MV-4-11 (cell line): ENCODE measurements at places on chromosomes 16 and 17.

- DNase-seq, result peak; percentile 70
These were observed 7.3 kb upstream of the VEZF1 start for GRCh38 chr17:57995076-57995956.

GRCh38 chr17:82400830-82401229 lies 17.3 kb upstream of the HEXD start:
- DNase-seq, result peak; percentile 92

DNA sequence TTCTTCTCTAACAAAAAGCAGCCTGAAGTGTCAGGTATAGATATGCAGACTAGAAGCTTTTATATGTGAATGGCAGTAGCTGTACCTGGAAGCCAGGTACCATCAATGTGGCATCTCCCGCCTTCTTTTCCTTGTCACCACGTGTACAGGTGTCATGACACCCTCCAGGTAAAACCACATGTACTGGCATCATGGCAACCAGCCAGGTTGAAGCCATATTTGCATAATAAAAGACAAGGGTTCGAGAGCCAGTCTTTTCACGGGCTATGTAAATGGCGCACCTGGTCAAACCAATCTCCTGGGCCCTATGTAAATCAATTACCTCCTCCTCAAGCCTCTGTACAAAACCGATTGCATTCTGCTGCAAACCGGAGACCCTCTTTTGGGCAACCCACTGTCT lies 541.3 kb downstream of the CDH11 start:
- no peak for DNase-seq

DNA sequence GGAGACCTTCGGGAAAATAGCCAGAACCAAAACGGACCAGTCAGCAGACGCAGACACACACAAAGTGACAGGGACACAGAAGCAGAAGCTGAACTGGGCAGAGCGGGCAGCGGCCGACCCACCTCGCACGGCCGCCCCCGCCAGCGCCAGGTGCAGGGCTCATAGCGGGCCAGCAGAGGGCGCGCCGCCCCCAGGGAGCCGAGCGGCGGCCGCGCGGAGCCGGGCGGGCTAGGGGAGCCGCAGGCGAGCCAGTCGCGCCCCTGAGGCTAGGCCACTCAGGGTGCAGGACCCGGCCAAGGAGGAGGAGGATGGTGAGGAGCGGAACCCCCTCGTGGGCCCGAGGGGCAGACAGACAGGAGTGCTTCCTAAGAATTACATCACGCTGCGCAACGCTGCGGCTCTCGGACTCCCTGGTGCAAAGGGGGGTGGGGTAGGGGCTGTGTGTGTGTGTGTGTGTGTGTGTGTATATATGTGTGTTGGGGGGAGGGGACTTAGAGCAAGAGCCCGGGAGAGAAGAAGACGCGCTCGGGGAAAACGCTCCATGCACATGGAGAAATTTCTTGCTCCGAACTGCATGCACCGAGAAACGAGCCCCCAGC lies 913 bp upstream of the NOG start:
- peak; percentile 4 for DNase-seq

DNA sequence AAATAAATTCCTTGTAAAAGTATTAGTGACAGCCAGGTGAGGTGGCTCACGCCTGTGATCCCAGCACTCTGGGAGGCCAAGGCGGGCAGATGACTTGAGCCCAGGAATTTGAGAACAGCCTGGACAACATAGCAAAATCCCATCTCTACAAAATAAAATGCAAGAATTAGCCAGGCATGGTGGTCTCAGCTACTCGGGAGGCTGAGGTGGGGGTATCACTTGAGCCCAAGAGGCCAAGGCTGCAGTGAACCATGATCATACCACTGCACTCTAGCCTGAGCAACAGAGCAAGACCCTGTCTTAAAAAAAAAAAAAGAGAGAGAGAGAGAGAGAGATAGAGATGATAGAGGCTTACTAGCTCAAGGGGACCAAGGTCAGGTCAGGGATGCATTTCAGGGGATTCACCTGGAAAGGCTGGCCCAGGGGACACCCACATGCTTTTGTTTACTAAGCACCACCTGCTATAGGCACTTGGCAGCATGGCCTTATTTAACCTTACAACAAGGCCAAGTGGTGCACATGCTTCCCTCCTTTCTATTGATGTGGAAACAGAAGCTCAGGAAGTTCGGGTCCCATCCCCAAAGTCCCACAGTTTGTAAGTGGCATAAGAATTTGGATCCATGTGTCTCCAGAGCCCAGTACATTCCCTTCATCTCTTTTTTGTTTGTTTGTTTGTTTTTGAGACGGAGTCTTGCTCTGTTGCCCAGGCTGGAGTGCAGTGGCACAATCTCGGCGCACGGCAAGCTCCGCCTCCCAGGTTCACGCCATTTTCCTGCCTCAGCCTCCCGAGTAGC lies 12.4 kb upstream of the SRCIN1 start:
- DNase-seq, result no peak

GRCh38 chr16:50278251-50278650 lies 11.9 kb downstream of the ADCY7 start:
- DNase-seq, result no peak

- DNase-seq, result no peak
These were observed 7.9 kb downstream of the RABEP2 start for GRCh38 chr16:28917095-28917494.

DNA sequence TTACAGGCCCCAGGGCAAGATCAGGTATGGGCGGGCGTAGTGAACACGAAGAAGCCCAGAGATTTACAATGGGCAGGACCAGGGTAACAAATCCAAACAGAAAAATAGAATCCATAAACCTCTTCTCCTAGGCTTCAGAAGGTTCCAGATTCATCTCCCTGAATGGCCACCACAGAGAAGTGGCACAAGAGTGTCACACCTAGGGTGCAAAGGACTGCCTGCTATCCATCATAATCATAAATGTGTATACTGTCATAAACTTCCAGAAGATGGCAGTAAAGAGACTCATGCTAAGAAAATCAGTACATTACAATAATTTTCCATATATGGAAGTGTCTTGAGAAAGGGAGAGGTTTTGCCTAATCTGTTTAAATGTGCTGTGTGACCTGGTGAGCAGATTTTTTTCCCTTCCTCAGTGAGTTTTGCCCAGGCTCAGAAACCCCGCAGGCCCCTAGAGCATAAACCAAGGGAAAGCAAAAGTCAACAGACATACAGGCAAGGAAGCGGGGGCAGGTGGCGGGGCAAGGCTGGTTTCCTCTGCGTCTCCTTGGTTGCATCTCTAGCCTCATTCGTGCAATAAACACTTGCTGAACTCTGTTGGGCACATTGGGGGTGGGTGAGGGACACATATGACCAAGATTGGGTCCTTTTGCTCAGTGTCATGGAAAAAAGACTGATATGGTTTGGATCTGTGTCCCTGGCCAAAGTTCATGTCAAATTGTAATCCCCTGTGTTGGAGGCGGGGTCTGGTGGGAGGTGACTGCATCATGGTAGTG lies 92.0 kb upstream of the CDH5 start:
- DNase-seq, result peak; percentile 72

- no peak for DNase-seq
These were observed 10.9 kb upstream of the C16orf54 start for GRCh38 chr16:29756654-29757053.

DNA sequence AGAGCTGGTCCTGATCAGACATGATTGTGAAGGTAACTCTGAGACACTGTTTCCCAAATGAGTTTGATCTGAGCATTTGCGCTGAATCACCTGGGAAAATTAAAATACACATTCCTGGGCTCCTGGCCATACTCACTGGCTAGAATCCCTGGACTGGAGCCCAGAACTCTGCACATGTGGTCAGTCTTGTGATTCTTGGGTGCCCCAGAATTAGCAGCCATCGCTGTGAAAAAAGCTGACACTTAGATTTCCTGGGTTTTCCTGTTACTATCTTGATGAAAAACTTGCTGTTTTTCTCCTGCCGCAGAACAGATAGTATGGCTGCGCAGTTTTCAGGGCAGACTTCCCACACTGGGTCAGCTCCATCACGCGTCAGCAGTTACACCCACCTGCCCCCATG lies 24.6 kb downstream of the NECAB2 start:
- DNase-seq, result no peak

DNA sequence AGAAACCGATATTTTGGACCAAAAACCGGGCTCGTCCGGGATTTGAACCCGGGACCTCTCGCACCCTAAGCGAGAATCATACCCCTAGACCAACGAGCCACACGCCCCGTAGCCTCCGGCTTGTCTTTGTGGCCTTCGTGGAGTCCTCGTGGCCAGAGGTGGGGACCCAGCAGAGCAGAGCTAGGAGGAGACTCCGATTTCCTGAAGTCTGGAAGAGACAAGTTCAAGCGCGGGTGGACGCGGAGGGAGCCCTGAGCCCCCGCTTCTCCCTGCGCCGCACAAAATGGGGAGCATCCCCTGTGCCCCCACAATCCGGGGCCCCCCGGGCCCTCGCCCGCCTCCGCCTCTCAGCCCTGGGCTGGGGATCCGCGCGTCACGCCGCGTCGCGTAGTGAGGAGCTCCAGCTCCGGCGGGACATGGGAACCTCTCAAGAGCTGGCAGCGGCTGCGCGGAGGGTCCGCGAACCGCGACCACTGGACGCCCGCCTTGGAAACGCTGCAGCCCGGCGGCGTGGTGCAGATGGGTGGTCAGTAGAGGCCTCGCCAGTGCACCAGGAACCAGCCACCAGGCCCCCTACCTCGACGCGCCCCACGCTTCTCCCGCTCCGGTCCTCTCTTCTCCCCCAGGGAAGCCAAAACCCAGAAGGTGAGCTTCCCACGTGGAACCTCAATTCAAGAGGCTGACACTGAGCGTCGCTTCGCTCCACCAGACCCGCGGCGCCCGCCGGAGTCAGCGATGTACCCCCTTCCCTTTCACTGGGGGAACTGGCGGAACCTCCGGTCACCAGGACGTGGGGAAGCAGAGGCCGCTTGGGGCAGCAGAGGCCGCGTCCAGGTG lies 5.2 kb upstream of the OR1F1 start:
- no peak for DNase-seq

- DNase-seq, result no peak
These were observed 6.3 kb upstream of the CRYM start for GRCh38 chr16:21284414-21284813.

- DNase-seq, result no peak
These were observed 8.1 kb upstream of the CBX2 start for GRCh38 chr17:79769570-79770506.

- DNase-seq, result peak; percentile 49
These were observed 13.5 kb upstream of the DYNLRB2 start for GRCh38 chr16:80527297-80527696.
